Cerebellar cortex (tissue), 1 donor: ENCODE measurements at places on chromosomes 11 and 22.

DNA sequence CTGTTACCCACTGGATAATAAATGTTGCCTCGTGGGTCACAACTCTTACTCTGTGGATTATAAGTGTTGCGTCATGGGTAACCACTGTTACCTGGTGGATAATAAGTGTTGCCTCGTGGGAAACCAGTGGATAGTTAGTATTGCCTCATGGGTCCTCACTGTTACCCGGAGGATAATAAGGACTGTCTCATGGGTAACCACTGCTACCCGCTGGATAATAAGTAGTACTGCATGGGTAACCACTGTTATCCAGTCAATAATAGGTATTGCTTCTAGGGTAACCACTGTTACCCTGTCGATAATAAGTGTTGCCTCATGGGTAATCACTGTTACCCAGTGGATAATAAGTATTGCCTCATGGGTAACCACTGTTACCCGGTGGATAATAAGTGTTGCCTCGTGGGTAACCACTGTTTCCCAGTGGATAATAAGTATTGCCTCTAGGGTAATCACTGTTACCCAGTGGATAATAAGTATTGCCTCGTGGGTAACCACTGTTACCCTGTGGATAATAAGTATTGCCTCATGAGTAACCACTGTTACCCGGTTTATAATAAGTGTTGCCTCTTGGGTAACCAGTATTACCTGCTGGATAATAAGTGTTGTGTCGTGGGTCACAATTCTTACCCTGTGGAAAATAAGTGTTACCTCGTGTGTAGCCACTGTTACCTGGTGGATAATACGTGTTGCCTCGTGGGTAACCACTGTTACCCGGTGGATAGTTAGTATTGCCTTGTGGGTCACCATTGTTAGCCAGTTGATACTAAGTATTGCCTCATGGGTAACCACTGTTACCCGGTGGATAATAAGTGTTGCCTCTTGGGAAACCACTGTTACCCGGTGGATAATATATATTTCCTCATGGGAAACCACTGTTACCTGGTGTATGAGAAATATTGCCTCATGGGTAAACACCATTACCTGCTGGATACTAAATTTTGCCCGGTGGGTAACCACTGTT lies 15.7 kb upstream of the NXPE4 start:
- no peak for DNase-seq

- no peak for DNase-seq
These were observed 322.7 kb downstream of the CTTN start for GRCh38 chr11:70721006-70721405.

GRCh38 chr11:131880316-131880715 lies 509.9 kb downstream of the NTM start:
- no peak for DNase-seq

GRCh38 chr22:48943567-48944432 lies 883.9 kb downstream of the BRD1 start:
- peak; percentile 53 for DNase-seq

GRCh38 chr11:44030996-44031395 lies 16.8 kb upstream of the ACCSL start:
- DNase-seq = no peak

- no peak for DNase-seq
These were observed 61.1 kb downstream of the SPECC1L start for GRCh38 chr22:24331468-24332440.

- DNase-seq = no peak
These were observed 189.9 kb downstream of the ARHGAP42 start for GRCh38 chr11:100876815-100877520.

- peak; percentile 88 for DNase-seq
These were observed at the start of gene PYGM for GRCh38 chr11:64759722-64760719. TSS of gene PYGM (minus strand) at chr11:64759974. CDS start at chr11:64759898, 76 bp downstream.

DNA sequence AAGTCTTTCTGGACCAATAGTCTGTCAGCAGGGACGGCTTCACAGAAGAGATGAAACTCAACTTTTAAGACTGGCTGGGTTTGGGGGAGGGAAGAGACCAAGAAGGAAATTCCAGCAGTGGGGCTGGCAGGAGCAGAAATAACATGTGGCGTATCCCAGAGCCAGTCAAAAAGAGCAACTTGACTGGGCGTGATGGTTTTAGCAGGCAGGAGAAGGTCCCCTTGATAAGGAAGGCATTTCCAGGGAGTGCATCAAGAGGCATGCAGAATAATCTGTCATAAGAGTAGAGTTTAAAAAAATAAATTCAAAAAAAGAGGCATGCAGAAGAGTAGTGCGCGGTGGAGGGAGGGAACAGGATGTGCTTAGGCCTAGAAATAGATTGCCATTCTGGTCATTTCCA lies 52.5 kb downstream of the C22orf31 start:
- no peak for DNase-seq

GRCh38 chr11:13045734-13046133 lies 36.6 kb downstream of the RASSF10 start:
- peak; percentile 66 for DNase-seq

GRCh38 chr22:47210112-47210657 lies 447.7 kb downstream of the TBC1D22A start:
- no peak for DNase-seq

DNA sequence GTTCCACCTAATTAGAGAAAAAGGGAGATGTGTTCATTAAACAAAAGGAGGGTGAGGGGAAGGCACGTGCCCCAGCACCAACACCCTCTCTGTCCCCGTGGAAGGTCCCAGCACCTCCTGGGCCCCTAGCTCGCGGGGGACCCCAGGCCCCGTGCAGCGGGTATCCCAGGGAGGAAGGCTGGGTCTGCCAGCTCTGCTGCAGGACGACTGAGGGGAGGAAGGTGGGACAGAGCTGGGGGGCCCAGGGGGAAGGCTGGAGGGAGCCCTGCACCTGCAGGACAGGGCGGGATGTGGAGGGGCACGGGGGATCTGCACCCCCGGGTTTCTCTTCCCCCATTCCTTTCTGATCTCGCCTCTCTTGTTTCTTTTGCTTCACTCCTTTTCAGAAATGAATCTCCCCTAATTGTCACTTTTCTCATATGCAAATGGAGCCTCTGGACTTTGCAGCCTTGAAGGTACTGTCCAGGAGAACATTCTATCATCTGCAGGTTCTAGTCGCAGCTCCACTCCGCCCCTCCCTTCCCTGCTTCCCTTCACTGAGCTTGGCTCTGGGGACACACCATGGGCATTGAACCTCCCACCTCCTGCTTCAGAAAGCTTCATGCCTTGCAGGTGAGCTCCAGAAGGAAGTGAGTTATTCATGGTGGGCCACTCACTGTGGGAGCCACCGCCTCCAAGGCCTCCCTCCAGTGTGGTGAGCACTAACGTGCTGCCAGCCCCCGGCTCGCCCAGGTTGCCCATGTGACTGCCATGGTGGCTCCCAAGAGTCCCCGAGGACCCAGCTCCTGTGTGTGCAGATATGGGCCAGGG lies 111.0 kb downstream of the ST3GAL4 start:
- DNase-seq = no peak

DNA sequence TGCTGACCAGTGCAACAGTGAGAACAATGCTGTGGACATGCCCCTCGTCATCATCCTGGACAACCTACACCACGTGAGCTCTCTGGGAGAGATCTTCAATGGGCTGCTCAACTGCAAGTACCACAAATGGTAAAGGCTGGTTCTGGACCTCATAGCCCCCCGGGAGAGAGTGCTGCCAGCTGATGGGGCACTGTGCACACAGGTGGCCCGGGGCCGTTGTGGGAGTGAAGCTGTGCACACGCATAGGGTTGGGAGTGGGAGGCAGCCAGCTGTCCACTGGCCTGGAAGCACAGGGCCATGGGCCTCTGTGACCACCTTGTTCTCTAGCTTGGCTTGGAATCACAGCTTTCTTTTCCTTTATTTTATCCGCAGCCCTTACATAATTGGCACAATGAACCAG lies 57.0 kb downstream of the DBX1 start:
- no peak for DNase-seq

DNA sequence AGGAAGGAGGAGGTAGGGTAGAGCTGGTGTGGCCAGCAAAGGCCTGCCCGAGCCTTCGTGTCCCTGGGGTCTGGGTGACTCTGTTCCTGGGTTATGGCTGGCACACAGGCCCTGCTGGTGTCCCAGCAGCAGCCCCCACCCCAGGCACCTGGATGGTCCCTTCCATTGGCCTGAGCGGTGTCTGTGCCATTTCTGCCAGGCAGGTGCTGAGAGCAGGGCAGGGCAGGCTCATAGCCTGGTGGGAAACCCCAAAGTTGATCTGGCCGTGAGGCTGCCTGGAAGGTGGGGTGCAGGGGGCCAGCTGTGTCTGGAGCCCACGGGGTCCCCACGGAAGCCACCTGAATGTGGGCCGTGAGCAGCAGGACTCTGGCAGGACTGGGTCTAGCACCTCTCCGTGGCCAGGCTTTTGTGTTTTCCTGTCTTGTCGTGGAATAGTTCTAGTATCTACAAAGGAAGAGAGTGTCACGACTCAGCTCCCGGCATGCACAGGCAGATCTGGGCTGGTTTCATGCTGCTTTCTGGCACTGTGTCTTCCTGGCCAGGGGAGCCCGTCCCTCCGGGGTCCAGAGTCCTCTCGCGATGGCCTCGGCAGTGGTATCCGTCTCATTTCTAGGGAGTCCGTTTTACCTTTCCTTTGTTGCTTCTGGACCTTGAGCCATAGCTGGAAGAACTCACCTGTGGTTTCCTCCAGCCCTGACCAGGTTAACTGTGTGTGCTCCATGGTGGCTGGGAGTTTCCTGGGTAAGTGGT lies 83.7 kb downstream of the KCNQ1 start:
- no peak for DNase-seq

DNA sequence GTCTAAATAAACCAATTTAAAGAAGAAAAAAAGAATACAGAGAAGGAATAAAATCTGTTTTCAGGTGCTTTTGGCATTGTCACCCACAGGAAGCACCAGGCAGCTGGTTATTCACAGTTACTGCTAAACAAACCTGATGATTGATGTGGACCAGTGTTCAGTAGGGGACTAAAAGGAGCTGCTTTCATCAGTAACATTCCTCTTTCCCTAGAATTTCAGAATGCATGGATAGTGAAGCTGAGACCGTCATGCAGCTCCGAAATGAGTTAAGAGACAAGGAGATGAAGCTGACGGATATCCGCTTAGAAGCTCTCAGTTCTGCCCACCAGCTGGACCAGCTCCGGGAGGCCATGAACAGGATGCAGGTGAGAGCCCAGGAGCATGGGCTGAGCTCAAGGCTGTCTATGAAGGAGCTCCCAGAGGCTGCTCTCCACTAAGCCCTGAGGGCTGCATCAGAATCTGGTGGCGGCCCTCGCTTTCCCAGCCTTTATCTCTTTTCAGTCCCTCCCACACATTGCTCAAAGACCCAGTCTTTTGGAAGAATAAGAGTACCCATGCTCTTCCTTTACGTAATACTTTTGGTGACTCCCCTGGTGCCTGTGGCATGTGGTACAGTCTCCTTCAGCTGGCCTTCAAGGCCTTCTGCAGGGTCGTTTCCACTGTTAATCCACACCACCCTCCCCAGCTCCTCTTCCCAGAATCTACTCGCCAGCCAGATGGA lies 69.5 kb downstream of the DBX1 start:
- DNase-seq = no peak

- peak; percentile 68 for DNase-seq
These were observed 382 bp downstream of the C11orf54 start for GRCh38 chr11:93741882-93742226.

GRCh38 chr11:57460758-57461749 lies 726 bp downstream of the RTN4RL2 start:
- no peak for DNase-seq

DNA sequence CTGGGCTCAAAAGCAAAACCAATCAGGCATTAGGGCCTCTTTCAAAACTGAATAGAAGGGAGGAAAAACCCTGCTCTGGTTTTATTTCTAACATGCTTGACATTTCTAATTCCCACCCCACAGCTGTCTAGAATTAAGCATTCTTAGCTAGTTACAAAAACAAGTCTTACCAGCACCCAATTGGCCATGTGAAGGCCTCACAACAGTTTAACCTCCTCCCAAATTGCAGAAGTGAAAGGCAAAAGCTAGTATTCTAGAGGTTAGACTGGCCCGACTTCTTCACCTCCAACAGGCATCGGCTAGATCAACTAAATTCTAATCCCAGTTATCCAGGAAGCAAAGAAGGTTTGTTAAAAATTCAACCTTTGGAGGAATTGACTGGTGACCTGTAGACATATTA lies 6.5 kb downstream of the SF1 start:
- DNase-seq = no peak

- no peak for DNase-seq
These were observed 28.3 kb downstream of the RAB39A start for GRCh38 chr11:107956543-107956942.

DNA sequence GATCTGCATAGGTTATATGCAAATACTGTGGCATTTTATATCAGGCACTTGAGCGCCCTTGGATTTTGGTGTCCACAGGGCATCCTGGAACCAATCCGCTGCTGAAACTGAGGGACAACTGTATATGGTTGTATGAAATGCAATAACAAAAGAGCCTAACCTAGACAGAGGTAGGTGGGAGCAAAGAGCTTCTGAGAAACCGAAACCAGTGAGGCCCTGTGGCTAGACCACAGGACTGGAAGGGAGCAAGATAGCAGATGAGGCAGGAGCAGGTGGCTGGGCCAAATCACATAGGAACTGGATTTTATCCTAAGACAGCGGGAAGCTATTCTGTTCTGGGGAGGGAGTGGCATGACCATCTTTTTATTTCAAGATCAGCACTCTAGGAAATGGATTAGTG lies 30.1 kb downstream of the RCN1 start:
- no peak for DNase-seq

GRCh38 chr11:130571519-130571918 lies 123.1 kb downstream of the ADAMTS15 start:
- DNase-seq = no peak

- no peak for DNase-seq
These were observed 717.6 kb upstream of the ANO5 start for GRCh38 chr11:21475276-21475675.

- no peak for DNase-seq
These were observed 1.2 kb downstream of the PHLDB1 start for GRCh38 chr11:118608360-118609227.

GRCh38 chr11:60923800-60924109 lies 505 bp upstream of the TMEM132A start:
- no peak for DNase-seq

GRCh38 chr22:50530580-50530876 lies 716 bp upstream of the TYMP start:
- DNase-seq = no peak

GRCh38 chr22:22928666-22929380 lies 41.2 kb downstream of the IGLL5 start:
- DNase-seq = no peak

DNA sequence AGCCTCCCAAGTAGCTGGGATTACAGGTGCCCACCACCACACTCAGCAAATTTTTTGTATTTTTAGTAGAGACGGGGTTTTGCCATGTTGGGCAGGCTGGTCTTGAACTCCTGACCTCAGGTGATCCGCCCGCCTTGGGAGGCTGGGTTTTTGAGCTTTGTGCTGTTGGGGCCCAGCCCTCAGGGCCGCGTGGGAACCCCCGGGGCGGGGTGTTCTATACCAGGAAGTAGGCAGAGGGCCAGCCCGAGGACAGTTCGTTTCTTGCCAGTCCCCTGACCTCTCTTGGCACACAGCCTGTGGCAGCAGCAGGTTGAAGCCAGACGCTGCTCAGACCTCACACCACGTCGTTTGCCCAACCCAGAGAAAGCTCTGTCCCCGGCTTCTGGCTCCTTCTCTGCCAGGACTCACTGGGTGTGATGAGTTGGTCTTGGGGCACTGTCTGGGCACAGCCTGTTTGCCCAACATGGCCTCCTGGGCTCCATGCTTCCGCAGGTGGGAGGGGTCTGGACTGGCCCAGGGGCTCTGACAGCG lies 24.9 kb upstream of the CHKA start:
- no peak for DNase-seq
